ENCODE measurements at places on chromosomes 12 and 14.
A peak's percentile ranks its signal among the peaks of the same experiment; 100 is the strongest.

- no peak for DNase-seq
These were observed 23.9 kb downstream of the NCKAP1L start for GRCh38 chr12:54521293-54522060.

DNA sequence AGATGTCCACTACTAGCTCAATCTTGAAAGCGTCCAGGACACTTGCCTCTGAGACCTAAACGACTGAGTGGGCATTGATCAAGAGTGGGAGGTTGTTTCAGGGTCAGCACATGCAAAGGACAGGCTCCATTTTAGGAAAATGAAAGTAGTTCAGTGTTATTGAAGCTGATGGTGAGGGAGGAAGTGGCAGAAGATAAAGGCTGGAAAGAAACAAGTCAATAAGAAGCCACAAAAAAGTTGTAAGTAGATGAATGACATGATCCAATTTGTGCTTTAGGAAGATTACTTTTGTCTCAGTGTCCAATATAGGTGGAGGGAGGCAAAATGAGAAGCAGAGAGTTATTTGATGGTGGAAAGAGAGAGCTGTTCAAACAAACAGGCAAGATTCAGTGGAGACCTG lies 22.0 kb downstream of the GPR65 start:
- no peak for DNase-seq

GRCh38 chr12:132439333-132439904 lies 50.5 kb upstream of the FBRSL1 start:
- no peak for DNase-seq

DNA sequence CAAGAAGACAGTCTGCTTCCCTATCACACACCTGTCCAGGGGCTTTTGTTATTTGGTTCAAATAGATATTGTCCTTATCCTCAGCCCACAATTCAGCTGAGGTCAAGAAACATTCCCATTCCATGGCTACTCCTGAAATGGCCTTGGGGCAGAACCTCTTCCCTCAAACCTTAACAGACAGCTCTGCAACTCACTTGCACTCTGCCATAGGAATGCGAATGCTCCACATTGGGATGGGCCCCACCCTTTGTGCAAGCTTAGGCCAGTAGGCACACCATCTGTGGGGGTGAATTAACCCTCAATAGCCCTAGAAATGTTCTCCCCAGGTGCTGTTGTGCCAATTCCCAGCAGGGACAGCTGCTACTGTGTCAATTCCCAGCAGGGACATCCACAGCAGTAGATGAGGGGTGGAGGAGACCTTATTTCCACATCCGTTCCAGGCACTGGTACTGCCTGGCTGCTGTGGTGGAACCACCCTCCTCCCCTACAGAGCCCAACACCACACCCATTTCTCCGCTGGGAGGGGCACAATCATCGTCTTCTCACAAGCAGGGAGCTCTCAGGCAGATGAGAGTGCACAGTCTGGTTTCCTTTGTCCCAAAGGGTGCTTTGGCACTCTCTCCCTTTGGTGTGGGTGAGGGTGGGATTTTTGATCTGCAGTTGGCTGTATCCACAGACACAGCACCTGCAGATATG lies 42.3 kb upstream of the GLIPR1 start:
- no peak for DNase-seq

- DNase-seq, result peak; percentile 49
These were observed 24.7 kb upstream of the IRF2BPL start for GRCh38 chr14:77053046-77053841.

DNA sequence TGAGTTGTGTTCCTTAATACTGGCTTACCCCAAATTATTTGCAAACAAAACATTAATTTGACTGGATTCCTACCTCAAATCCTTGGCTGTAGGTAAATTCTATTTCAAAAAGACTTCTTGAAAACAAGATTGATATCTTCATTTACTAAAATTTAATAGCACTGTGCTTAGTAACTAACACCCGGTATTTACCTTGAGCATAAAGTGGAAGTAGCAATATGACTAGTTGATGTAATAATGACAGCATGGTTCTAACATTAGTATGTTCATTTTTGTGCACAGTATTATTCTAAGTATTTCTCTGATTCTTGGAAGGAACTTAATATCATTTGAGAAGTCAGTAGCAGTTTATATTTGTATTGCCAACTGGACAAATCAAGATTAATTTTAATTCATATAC lies 96.8 kb downstream of the PPHLN1 start:
- DNase-seq, result no peak

GRCh38 chr12:80756875-80757274 lies 40.2 kb downstream of the MYF5 start:
- DNase-seq, result no peak

GRCh38 chr12:131830914-131831571 lies 2.9 kb downstream of the MMP17 start:
- peak; percentile 46 for DNase-seq

GRCh38 chr12:88400302-88400701 lies 180.0 kb downstream of the KITLG start:
- no peak for DNase-seq

DNA sequence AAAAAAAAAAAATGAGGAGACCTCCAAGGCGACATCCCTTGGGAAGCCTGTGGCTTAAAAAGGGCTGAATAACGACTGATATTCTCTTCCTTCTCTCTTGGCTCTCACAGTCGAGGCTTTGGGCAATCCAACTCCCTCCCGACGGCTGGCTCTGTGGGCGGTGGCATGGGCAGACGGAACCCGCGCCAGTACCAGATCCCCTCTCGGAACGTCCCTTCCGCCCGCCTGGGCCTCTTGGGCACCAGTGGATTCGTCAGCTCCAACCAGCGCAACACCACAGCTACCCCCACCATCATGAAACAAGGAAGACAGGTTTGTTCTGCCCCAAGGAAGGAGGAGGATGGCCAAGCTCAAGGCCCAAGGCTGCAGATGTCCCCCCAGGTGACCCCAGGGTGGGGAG lies 127.8 kb downstream of the GCH1 start:
- DNase-seq, result no peak

- no peak for DNase-seq
These were observed 22.5 kb downstream of the PAPLN start for GRCh38 chr14:73259837-73260236.

DNA sequence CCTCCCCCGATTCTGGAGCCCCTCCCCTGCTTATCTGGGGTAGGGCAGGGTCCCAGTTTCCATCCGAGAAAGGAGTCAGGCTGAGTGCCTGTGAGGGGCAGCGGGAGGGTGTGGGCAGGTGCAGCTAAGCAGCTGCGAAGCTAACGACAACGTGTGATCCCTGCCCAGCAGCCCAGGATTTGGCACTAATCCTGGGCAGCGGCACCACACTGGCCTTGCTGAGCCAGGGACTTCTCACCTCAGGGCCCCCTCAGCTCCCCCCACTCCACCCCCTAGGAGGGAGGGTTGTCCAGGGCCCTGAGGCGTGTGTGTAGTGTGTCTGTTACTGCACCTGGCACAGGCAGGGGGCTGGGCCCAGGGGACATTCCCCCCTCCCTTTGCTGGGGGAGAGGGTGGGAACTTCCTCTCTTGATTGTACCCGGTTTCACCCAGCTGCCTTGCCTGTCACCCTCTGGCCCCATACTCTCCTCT lies 1.8 kb downstream of the SMIM41 start:
- no peak for DNase-seq

DNA sequence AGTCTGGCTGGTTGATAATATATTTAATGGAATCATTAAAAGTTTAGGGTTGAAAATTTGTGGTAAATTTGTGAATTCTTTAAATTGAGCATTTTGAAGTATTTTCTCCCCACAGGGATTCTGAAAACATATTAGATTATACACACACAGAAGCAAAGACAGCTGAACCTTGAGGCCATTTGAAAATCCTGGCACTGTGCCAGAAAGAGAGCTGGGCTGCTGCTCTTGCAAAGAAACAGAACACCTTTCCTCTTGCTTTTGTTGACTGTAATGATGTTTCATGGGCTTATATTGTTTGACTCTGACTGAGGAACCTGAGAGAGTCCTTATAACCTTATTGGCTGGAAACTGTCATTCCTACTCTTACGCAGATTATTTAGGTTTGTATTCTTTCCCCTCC lies 4.8 kb downstream of the RNF34 start:
- DNase-seq, result no peak

DNA sequence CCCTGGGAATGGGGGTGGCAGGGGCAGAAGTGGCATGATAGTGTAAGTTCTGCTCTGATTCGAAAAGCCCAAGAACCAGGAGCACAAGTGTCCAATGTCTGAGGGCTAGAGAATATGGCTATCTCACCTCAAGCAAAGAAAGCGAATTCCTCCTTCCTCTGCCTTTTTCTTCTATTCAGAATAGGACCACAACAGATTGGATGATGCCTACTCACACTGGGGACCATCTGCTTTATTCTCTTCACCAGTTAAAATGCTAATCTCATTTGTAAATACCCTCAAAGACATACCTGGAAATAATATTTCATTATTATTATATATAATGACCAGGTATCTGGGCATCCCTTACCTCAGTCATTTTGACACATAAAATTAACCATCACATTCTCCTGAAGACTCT lies 808.7 kb downstream of the NRXN3 start:
- DNase-seq, result no peak

DNA sequence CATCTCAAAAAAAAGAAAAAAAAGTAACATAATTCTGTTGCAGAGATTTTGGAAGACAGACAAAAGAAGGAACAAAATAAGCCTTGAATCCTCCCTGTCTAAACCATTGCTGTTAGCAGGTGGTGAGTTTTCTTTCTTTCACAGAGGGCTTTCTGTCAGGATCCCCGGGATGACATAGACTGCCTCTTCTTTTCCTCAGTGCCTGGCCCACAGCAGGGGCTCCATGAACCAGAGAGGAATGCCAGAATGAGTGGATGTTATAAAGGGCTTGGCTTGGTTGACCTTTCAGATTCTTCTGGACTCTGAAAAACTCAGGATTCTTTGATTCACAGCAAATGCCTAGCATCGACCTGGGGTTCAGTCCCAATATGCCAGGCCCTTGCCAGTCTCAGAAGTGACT lies 45.8 kb upstream of the CORO1C start:
- peak; percentile 15 for DNase-seq

GRCh38 chr14:80978403-80978802 lies 23.0 kb downstream of the TSHR start:
- DNase-seq, result no peak

DNA sequence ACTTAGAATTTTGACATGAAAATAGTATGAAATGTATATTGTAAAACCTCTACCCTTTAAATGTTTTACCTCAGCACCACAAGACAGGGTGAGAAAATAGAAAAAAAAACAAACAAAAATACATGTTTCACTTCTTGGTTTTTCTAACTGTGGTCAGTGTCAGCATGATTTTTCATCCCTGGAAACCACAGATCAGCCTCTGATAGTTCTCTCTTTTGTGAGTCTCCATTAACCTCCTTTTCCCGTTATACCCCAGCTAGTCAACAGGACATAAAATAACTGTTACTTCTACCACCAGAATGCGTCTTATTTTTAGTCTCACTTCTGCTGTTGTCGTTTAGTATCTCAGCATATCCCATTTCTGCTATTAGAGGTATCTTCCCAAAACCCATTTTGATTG lies 48.3 kb upstream of the KCNMB4 start:
- no peak for DNase-seq

GRCh38 chr12:82473111-82473754 lies 114.9 kb downstream of the METTL25 start:
- no peak for DNase-seq

DNA sequence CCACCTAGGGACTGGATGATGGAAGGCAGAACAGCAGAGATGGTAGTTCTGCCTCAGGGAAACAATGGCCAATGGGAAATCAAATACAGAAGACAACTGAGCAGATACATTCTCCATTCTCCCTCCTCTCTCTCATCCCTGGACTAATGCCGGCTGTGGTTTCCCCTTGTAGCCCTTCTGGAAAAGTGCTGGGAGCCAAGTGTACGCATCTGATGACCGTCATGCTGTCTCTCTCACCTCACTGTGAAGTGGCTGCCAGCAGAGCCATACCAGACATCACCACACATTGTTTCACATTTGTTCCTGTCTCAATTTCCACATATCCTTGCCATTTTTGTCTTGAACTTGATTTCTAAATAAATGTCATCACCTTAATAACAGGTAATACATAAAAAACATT lies 3.1 kb downstream of the TAS2R46 start:
- DNase-seq, result no peak

DNA sequence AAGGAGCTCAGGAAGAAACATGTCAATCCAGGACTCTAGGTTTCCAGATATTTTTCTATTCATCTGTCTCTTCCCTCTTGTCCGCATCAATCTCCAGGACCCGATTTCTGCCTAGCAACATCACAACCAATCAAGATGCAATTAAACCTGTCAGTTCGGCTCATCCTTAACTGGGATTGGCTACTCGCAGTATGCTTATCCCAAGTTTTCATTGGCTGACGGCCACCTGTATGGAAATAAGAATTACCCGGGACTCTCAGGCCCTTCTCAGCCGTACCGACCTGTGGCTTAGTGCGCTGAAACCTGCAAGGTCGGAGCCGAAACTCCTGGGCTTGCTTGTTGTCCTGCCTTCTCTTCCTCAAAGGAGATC lies 20.4 kb upstream of the ATP5MC2 start:
- DNase-seq, result peak; percentile 98

- DNase-seq, result no peak
These were observed 150.7 kb upstream of the CPM start for GRCh38 chr12:69083689-69084088.
